ENCODE measurements at places on chromosomes 6 and 20.
A peak's percentile ranks its signal among the peaks of the same experiment; 100 is the strongest.

DNA sequence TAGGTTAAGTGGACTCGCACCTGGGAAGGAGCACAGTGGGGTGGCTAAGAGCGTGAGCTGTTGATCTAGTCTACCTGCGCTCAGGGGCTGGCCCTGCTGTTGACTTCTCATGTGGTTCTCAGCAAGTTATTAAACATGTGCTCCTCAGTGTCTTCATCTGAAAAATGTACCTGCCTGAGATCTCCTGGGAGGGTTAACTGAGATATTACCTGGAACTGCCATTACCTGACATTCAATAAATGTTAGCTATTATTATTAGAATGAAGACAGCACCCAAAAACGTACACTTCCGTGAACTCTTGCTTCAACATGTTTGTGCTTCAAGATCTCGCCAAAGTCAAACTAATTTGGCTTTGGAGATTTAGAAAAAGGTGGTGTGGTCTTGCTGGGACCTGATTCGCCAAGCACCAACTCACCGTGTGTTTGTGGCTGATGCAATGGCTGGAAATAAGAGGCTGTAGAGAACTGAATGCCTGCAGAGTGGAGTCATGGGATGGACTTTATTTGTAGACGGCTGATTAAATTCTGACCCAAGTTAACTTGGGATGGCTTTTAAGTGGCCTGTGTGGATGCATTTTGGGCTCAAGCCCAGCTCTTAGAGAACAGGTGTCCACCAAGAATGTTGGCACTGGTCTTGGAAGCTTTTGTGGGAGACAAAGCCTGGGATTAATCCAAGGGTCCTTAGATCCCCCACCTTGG, 692.9 kb downstream of the QKI start:
- DNase-seq = no peak

- no peak for DNase-seq
Measured at GRCh38 chr6:41892921-41893564, 2.1 kb downstream of the USP49 start.

GRCh38 chr6:113997116-113997515, 26.2 kb upstream of the HDAC2 start:
- DNase-seq = no peak

DNA sequence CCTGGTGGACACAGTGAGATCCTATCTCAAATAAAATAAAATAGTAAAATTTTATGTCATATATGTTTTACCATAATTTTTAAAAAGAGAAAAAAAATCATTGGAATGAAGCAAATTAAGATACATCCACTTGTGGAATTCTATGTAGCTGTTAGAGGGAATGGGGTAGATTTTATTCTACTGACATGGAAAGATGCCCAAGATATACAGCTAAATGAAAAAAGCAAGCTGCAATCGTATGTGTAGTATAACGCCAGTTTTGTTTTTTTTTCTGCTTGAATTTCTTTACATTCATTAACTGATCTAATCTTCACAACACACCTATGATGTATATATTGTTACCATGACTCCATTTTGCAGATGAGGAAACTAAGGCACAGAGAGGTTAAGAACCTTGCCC, 23.4 kb upstream of the RANBP9 start:
- no peak for DNase-seq

- no peak for DNase-seq
Measured at GRCh38 chr20:59022754-59023153, 3.5 kb downstream of the TUBB1 start.

GRCh38 chr6:24925661-24926060, 10.1 kb downstream of the RIPOR2 start:
- DNase-seq = no peak

GRCh38 chr20:45011108-45011526, 44.8 kb downstream of the STK4 start:
- peak; percentile 21 for DNase-seq

- DNase-seq = no peak
Measured at GRCh38 chr6:27168108-27168507, 79.4 kb upstream of the PRSS16 start.

DNA sequence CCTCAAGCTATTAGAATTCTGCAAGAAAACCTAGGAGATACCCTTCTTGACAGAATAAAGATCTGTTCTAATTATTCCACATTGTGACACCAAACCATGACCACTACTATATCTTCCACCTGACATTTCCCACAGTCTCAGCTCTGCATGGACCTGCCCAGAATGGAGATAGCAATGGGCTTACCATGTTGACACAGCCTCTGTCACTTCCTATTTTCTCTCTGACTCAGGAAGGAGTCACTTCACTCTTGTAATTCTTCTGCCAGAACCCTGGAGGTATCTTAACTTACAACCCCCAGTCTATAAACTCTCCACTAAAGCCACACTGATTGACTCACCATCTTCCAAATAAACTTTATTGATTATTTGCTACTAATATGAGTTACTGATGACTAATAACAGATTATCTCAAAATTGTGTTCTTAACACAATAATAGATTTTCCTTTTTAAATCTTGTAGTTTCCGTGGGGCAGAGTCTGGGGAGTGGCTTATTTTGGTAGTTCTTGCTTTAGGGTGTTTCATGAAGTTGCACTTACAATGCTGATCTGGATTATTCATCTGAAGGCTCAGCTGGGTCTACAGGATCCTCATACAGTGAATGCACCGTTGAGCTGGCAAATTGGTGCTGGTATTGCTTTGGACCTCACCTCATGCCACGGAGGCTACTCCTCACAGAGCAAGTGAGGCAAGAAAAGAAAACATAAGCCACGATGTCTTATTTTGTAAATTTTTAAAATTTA, 869.9 kb downstream of the KIF16B start:
- DNase-seq = no peak

- DNase-seq = no peak
Measured at GRCh38 chr6:81067057-81067456, 685.4 kb downstream of the TENT5A start.

- DNase-seq = no peak
Measured at GRCh38 chr6:114039841-114040240, 68.9 kb upstream of the HDAC2 start.
